Nucleus accumbens (tissue), 56 donors: ENCODE measurements at places on chromosomes 16 and 17.

DNA sequence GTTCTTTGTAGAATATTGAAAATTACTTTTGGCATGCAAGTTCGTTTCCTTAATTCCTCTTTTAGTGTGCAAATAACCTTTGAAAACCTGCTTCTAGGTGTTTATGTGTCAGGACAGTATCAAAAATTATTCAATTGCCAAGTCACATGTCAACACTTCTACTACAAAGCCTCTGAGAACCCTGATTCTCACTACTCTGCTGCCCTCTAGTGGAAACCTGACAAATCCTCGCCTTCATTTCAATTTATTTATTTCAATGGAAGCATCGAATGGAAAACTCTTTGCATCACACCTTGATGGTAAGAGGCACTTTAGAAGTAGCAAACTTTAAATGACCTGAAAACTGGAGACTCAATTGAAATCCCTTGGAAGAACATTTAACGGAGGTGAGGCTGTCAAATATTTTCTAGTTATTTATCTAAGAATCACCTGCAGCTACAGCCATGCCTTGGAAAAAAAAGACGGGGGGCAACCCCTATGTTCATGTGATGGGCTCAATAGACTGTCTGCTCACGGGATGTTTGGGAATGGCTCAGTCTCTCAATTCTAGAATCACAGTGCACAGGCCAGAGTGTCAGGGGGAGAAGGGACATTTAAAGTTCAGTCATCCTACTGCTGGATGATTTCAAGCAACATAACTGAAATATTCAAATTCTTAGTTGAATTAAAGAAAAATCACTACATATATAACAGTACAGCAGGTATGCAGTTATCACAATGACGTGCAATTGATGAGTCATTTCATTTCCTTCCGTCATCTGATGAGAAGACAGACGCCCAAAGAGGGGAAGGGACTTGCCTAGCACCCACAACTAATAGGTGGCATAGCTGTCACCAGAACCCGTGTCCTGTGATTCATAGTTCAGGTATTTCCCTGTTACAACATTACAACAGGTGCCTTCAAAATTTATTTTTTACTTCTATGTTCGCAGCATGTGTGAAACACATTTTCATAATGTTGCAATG, 563.9 kb downstream of the TOX3 start:
- no peak for DNase-seq

DNA sequence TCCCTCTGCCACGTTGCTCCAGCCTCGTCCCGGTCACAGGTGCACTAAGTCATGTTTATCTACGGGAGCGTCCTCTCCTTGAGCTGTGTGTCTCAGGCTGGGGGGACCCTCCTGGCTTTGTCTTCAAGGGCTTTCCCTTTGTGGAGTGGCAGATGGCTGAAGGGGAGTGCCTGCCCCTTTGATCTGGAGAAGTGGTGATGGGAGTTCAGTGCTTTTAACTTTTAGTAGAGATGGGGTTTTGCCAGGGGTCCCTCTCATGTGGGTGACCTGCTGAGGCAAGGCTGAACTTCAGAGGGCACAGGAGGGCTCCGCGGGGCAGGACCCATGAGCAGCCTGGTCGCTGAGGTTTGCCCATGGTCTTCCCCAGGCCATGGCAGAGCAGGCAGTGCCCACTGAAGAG, 73.1 kb upstream of the CDC42EP4 start:
- DNase-seq, result no peak

GRCh38 chr17:59832883-59833379, 59.8 kb downstream of the TUBD1 start:
- DNase-seq, result no peak

GRCh38 chr17:39946551-39947330, 16.1 kb upstream of the GSDMA start:
- no peak for DNase-seq

- DNase-seq, result no peak
Observed at GRCh38 chr16:8583732-8584131, 6.6 kb downstream of the TMEM114 start.

- no peak for DNase-seq
Observed at GRCh38 chr17:57002904-57003303, 25.0 kb downstream of the SCPEP1 start.

DNA sequence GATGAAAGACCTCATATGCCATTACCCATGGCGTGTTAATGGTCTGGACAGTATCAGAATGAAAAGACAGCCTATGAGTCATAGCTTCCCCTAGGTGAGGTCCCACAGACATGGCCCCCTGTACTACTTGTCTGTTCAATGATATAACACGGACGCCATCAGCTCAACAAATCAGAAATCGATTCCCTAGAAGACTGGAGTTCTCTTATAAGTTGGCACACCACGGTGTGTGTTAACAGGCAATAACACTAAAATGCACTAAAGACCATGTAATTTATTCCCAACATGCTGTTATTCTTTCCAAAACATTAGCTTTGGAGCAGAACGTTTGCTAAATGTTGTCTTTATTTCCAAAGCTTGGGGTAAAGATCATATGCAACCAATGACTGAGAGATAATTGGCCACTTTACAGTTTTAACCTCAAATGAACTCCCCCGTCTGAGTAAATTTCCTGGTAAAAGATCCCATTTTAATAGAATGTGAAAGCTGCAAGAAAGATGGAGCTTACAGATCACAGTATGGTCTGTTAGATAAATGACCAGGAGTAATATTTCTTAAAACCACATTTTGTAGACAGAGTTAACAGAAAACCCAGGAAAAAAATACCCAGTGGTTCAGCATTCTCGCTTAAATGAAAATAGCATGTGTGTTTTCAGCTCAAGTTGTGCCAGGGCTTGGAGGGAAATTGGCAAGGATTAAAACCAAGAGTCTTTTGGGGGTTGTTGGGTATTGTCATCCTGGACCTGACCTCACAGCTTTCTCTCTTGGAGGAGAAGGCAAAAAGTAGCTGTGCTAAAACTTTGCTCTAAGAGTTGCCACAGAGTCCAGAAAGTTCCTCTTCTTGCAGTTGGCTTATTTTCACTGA, 65.9 kb downstream of the PCTP start:
- DNase-seq, result no peak

GRCh38 chr17:47952171-47953021, 5.3 kb downstream of the PRR15L start:
- no peak for DNase-seq
